CD4-positive, alpha-beta T cell treated with Interleukin-10 for 1 hour (primary cell): ENCODE measurements at places on chromosomes 2 and 18.

DNA sequence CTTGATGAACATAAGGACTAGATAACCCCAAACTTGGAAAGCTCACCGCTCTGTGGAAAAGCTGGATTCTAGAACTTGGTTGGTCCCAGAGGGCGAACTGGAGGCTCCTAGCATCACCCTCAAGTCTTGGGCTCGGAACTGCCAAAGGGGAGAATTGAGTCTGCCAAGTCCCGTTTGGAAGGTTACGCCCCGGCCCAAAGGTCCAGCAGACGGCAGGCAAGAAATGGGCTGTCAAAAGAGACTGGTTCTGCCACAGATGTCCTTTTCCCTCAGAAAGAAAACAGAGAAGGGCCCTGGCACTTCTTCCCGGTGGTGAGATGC lies 182.2 kb downstream of the ANAPC1 start:
- DNase-seq = no peak

GRCh38 chr2:217445723-217446122 lies 557.1 kb downstream of the TNS1 start:
- DNase-seq = no peak

GRCh38 chr2:73426176-73426575 lies 40.5 kb downstream of the ALMS1 start:
- DNase-seq = no peak

- no peak for DNase-seq
These were observed 48.0 kb upstream of the TGIF1 start for GRCh38 chr18:3401669-3402620.

DNA sequence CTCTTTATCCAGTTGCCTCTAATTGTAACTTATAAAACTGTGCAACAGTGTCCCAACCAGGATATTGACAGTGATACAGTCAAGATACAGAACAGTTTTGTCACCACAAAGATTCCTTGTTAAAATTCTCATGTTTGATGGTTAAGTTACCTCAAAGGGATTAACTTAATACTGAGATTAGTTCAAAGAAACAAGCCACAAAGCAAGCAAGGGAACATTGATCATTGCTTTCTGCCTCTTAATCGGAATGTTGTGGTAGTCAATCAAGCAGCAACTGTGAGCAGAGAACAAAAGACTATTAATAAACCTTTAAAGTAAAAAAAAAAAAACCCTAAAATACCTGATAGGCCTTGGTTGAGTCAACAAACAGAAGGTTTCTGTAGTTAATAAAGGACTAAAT lies 352.3 kb downstream of the PARD3B start:
- no peak for DNase-seq

DNA sequence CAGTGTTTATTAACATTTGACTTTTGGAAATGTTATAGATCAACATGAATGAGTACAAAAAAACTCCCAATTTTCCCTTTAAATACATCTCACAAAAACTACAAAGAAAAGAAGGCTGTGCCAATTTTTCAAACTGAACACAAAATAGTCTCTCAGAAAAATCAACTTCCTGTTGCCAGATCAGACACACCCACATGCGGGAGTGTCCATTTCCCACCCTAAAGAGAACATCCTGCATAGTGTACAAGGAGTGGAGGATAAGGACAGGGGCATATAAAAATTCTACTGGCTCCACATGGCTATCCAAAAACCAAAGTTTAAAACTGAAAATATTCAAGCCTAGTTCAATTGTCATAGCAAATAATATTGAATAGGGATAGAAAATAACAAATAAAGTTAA lies 165.3 kb downstream of the ATAD2B start:
- no peak for DNase-seq

- no peak for DNase-seq
These were observed 21.7 kb downstream of the BCL2 start for GRCh38 chr18:63297687-63298399.

DNA sequence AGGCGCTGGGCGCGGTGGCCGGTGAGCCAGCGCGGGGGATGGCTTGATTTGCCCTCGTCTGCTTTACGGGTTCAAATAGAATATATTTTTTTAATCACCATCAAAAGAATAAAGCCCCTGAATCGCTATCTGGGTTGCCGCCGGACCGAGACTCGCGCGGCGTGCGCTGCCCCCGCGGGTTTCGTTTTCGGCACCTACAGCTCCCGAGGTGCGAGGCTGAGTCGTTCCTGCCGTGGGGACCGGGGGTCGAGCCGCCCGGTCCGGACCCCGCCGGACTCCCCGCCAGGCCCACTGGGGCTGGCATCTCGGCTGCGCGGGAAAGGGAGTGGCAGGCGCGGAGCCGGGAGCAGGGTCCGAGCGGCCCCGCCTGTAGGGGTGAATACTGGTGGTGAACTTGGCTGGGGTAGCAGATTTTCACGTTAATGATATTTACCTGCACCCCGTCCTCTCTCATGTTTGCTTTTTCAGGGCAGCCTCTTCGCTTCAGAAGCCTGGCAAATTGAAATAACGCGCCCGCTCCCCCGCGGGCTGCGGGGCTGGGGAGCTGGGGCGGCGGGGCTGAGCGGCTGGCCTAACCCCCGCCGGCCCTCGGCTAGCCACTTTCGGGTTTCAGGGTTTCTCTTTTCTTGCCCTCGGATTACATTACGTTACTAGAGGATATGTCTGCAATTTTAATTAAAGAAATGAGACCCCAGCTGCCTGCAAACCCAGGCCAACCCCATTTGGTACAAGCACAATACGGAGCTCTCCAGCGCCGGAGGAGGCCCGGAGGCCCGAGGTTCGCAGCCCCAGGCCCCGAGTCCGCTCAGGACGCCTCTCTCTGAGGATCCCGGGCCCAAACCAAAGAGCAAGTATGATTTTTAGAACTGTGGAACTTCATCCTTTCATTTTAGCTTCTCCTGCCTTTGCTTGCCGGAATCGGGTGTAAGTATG lies 1.7 kb upstream of the CELF4 start:
- DNase-seq = no peak

DNA sequence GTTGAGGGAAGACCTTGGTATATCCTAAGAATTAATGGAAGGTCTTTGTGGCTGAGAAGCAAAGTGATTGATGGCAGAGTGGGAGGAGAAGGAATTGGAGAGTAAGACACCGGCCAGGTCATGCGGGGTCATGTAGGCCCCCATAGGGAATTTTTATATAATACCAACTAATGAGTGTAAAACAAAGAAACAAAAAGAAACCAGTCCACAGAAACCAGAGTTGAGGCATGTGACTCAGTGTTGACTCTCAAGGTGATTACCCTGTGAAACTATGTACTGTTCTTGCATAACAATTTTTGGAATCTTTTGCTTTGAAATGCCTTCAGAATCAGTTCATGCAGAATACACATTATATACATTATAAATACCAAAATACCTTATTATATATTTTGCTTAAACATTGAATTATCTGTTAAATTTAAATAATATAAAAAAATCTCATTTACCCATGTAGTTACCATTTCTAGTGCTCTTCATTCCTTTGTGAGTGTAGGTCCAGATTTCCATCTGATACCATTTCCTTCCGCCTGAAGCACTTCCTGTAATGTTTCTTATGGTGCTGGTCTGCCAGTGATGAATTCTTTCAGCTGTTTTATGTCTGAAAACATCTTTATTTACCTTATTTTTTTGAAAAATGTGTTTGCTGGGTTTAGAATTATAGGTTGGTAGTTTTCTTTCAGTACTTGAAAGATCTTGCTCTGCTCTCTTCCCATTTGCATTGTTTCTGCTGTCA lies 8.6 kb downstream of the CLIP4 start:
- DNase-seq = no peak

GRCh38 chr18:9949315-9949714 lies 35.5 kb downstream of the VAPA start:
- no peak for DNase-seq

DNA sequence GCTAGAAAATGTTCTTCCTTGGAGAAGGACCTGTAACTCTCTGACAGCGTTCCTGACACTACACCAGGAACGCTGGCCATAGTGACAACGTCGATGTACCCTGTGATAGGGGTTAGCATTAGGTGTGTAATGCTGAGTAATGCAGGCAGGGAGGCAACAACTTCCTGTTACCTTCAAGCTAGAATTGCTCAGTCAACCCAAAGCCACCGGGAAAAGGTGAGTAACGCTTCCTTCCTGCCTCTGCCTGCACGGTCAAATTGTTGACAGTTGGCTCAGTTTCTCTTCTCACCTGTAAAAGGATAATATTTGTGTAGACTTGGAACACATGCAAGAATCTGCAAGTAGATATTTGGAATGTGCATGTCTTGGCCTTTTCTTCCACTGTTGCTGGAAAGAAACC lies 12.7 kb downstream of the FAM110C start:
- peak; percentile 50 for DNase-seq

DNA sequence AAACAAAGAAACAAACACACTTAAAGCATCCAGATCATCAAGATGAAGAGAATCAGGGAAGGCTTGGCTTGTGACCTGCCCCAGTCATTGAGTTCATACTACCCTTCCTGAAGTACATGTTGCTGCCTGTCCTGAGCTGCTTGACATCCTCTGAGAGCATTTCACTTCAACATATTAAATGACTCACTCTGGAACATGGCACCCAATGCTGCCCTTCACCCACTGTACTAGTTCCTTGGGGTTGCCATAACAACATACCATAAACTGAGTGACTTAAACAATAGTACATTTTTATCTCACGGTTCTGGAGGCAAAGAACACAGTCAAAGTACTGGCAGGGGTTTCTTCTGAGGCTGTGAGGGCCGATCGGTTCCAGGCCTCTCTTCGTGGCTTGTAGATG lies 371.3 kb downstream of the RNF144A start:
- no peak for DNase-seq

- no peak for DNase-seq
These were observed 613 bp downstream of the COL5A2 start for GRCh38 chr2:189178726-189179569.

DNA sequence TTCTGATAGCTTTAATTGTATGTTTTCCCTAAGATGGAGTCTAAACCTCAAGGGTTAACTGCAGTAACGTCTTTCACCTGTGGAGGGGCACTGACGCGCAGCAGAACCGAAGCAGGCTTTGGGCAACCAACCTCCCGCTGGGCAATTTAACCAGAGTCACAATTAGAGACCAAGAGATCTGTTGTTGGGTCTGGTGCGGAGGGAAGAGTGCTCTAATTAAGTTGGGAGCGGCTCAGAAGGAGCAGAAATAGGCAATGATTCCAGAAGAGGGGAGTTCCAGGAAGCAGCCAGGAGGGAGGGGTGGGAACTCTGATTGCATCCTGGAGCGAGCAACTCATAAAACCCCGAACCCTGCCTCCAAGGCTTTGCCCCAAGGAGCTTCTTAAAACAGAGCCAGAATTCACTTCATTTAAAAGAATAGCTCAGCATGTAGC lies 245.8 kb downstream of the PAX3 start:
- no peak for DNase-seq

- peak; percentile 18 for DNase-seq
These were observed 53.5 kb upstream of the C2orf15 start for GRCh38 chr2:99088017-99088416.

DNA sequence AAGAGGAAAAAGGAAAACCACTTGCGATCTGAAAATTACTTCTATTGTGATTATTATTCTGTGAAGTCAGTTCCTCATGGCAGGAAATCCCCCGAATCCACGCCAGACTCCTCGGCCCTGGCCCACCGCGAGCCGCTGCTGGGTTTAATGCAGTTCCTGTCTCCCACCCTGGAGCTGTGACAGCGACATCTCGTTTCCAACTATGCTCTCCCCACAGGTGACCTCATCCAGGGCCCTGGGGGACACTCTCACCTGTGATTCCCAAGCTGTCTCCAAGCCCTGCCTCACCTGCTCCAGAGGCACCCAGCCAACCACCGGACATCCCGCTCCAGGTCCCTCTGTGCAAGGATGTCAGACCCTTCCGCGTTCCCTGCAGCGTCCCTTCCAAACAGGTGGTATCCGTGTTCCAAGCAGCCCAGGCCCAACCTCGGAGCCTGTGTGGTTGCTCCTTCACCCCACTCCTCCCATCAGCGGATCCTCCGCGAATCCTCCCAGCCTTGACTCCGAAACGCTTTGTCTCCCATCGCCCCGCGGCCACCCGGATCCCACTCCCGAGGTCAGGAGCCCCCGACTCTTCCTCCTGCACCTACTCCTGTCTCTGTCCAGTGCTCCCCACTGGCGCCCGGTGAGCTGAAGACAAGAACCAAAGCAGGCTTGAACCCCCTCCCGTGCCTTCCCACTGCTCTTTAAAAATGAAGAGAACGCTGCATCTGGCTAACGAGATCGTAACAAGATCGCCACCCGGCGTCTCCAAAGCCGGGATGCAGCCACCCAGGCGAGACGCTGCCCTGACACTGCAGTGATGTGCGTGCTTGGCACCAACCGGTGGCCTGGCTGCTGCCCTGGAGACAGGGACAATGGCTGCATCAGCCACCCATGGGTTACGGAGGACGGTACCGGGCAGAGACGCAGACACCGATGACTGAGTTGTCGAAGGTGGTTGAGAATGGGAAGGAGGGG lies 96.5 kb downstream of the NDUFA10 start:
- no peak for DNase-seq

- DNase-seq = no peak
These were observed 751 bp upstream of the NMI start for GRCh38 chr2:151289972-151290866.

- DNase-seq = no peak
These were observed 45.3 kb upstream of the ROCK2 start for GRCh38 chr2:11389551-11390398.

GRCh38 chr2:238240757-238241711 lies 1.2 kb upstream of the HES6 start:
- peak; percentile 26 for DNase-seq

- DNase-seq = peak; percentile 60
These were observed 2.7 kb downstream of the ID2 start for GRCh38 chr2:8684540-8684877.

GRCh38 chr2:130183512-130184373 lies 1.7 kb downstream of the MZT2B start:
- DNase-seq = no peak

- DNase-seq = no peak
These were observed 125.9 kb downstream of the MSH2 start for GRCh38 chr2:47528874-47529273.

GRCh38 chr2:128505575-128506526 lies 187.2 kb upstream of the HS6ST1 start:
- DNase-seq = no peak

GRCh38 chr2:160042054-160042453 lies 20.4 kb downstream of the PLA2R1 start:
- DNase-seq = no peak
